Hematopoietic multipotent progenitor cell treated with erythropoietin and hydrocortisone succinate and interleukin-3 and kit ligand, for 4 days (in vitro differentiated cells): ENCODE measurements at places on chromosomes 2 and 18.

DNA sequence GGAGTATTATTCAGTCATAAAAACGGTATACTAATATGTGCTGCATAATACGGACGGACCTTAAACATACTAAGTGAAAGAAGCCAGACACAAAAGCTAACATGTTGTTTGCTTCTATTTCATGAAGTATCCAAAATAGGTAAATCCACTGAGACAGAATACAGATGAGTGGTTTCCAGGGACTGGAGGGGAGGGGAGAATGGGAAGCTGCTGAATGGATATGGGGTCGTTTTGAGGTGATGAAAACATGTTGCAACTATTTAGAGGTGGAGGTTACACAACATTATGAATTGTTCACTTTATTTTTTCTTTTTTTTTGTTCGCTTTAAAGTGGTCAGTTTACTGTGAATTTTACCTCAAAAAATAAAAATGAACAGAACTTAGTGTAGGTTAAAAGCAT, 52.9 kb downstream of the RAB10 start:
- no peak for DNase-seq

DNA sequence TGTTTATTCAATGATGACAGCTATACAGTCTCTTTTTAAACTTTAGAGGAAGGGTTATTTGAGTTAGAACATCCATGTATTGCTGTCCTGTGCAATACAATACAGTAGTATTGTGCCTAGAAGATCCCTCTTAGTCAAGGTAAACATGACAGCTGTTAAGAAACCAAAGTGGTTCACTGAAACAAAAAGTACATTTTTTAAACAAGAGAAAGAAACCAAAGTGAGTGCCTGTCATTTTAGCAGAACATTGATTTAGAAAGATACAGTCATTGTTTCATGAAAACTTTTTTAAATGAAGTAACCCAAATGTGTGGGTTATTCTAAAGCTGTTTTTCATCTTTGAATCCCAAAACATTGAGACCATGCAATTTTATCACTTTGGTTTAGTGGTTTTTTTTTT, 15.5 kb downstream of the ITPRID2 start:
- no peak for DNase-seq

GRCh38 chr18:40939656-40940515, 1015.1 kb upstream of the PIK3C3 start:
- DNase-seq, result no peak

- DNase-seq, result peak; percentile 40
Observed at GRCh38 chr2:23767876-23768621, 158.9 kb downstream of the ATAD2B start.

- DNase-seq, result peak; percentile 39
Observed at GRCh38 chr2:57429831-57430230, 616.8 kb upstream of the VRK2 start.

DNA sequence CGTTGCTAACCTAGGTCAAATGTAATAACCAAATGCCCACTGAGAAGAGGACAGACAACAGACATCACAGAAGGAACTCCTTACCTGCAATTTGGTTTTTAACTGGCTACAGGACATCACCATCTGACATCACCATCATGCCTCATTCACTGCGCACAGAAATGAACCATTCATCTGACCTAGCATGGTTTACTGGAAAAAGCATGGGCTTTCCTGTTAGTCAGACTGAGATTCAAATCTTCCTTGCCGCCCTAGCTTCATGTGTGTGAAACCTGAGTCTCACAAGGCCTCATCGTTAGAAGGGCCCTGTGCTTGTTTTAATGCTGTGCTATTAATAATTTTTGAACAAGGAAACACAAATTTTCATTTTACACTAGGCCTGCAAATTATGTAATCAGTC, 1.1 kb upstream of the HIBCH start:
- no peak for DNase-seq

GRCh38 chr18:12968619-12969018, 20.8 kb downstream of the SEH1L start:
- no peak for DNase-seq

- DNase-seq, result no peak
Observed at GRCh38 chr2:34162231-34162630, 563.1 kb upstream of the FAM98A start.

DNA sequence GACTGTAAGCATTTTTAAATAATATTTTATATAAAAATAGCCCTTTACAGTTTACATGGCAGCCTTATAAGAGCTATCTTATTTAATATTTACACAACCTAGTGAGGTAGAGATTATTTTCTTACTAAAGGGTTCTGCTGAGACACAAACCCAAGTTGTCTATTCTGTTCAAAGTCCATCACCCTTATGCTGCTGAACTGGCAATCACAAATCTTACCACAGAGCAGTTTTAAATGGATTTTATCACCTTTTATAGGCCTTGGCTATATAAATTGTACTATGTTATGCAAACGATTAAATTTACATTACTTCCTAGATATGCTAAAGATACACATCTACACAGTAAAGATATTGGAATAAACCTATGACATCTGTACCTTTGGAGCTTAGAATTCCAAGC, 40.7 kb downstream of the RBM45 start:
- no peak for DNase-seq

DNA sequence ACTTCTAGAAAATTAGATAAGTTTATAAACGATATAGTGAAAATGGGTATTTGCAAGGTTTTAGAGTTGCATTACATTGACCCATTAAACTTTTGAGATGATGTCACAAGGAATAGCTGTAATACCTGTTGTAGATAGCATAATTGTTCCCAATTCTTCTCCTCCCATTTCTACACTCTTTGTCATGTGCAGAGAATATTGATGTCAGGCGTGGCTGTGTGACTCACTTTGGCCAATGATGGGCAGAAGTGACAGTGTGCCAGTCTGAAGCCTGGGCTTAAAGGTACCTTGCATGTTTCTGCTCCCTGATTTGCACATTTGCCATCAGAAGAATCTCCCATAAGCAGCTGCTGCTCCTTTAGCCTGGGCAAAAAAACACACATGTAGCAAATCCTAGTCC, 26.9 kb upstream of the CCBE1 start:
- DNase-seq, result no peak

GRCh38 chr2:17805717-17806363, 10.4 kb upstream of the MSGN1 start:
- no peak for DNase-seq

DNA sequence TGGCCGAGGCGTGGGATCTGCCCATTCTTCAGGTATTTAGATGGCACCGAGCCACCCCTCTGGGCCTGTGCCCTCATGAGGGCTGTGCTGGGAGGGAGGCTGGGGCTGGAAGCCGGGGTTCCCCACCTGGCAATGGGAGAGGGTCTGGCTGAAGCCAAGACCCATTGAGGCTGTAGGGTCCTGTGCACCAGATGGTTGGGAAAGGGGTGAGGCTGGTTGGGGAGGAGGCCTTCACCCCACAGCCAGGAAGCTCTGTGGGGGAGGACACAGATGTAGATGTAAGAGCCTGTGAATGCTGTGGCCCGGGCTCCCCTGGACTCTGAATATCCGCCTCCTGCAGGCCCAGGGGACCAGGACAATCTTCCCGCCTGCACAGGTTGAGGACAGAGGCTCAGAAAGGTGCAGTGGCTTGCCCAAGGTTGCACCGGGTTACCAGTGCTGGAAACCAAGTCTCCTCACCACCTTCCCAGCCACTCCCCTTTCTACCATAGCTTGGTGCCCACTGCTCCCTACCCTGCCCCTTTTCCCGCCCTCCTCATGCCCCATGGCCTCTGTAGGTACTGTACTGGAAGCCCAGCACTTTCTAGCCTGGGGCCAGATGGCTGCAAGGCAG, 49.7 kb downstream of the PDCL3 start:
- DNase-seq, result no peak

GRCh38 chr2:144152817-144153271, 367.1 kb downstream of the ZEB2 start:
- DNase-seq, result peak; percentile 91

DNA sequence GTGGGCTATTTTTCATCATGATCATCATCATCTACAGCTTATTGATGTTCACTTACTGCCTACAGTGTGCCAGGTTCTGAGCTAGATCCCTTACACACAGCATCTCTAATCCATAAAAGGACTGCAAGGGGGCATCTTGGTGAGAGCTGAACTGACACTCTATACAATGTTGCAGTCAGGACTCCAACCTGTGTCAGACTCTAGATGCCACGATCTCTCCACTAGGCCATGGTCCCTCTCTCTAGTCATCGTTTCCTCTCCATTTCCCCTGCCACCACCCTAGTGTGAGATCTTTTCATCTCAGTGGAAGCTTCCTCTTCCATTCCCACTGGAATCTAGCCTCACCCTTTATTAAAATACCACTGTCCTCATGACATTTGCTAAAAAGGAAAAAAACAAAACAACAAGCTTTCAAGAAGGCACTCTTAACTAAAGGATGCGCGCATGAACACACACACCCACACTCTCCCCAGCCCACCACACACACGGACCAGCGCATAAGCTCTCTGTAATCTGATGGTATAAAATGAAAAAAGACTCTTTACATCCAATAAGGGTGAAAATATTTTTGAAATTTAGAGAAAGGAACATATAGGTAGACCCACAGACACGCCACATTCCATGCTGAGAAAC, 93.4 kb upstream of the THOC1 start:
- no peak for DNase-seq

GRCh38 chr18:47978141-47978540, 47.7 kb upstream of the SMAD2 start:
- DNase-seq, result no peak

DNA sequence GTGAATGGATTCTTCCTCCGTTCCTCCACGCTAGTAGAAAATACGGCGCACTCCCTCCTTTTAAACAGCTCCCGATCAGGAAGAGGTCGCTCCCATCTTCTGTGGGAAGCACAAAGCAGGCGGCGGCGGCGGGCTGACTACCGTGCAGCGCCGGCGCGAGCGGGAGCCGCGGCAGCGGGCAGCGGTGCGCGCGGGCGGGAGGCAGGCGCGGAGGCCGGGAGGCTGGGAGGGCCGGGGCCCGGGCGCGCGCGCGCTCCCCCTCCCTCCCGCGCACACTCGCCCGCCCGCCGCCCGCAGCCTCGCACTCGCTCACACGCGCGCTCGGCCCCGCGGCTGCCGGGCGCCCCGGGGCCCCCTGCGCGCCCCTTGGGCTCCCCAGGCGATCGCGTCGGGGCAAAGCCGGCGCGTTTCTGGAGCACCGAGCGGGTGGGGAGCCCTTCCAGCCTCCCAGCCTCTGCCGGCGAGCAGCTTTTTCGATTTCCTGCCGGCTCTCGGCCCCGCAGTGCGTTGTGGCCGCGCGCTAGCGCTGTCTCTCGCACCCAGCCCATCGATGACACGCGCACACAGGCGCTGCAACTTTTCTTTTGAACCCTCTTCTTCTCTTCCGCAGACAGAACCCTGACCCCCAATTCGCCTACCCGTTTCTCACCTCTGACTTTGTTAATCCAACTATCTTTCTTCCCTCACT, at the start of gene SLC8A1:
SLC8A1 (minus strand) TSS at position 173 of the 688 bp plus-strand sequence.
- DNase-seq, result peak; percentile 47

DNA sequence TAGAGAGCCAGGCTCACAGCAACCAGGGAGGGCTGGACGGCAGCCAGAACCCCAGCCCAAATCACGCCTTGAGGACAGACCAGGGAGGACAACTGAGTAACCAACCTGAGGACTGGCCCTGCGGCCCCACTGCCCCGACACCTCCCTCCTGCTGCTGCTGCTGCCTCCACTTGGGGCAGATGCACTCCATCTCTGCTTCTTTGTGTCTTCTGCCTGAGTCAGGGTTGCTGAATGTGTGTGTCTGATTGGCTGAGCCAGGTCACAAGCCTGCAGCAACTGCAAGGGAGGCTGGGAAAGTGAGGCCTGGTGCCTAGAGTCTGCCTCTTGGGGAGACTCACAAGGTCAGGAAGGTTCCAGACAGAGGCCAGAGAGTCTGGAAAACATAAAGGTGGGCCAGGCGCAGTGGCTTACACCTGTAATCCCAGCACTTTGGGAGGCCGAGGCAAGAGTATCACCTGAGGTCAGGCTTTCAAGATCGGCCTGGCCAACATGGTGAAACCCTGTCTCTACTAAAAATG, 83.4 kb downstream of the ZFP36L2 start:
- peak; percentile 67 for DNase-seq

DNA sequence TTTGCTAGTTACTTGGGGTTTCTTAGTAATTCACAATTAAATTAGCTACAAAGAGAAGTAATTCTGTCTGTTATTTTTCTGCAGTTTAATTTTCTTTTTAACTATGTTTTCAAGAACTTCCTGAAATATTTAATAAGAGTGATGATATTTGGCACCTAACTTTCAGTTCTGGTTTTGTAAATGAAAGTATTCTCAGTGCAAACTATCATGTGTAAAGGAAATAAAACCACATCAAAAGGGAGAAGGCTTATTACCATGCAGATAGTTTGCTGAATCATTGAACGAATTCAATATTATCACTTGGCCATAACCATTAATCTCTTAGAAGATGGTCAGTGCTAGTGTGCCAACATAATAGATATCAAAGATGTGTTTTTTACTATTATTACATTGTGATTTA, 29.2 kb downstream of the DYTN start:
- DNase-seq, result peak; percentile 18

GRCh38 chr2:169184074-169184473, 114.7 kb downstream of the DHRS9 start:
- DNase-seq, result no peak

GRCh38 chr2:73080321-73081131, 9.0 kb upstream of the SFXN5 start:
- no peak for DNase-seq

- DNase-seq, result no peak
Observed at GRCh38 chr2:3462493-3463104, 56.7 kb downstream of the ADI1 start.
